ENCODE measurements at places on chromosomes 7 and 10. TPM values are rescaled to one million over a fixed set of nuclear protein-coding genes. Genes with fewer than 3 reads are reported as not detected.

The NCF1 gene
- total RNA-seq: 1.0 TPM

The TMEM243 gene
- total RNA-seq: 5.9 TPM

The RAMP3 gene
- 21.3 TPM for total RNA-seq

The URGCP gene
- 46.3 TPM for total RNA-seq

The SERPINE1 gene
- total RNA-seq: 4.8 TPM

The OR2A12 gene
- not detected for total RNA-seq

DNA sequence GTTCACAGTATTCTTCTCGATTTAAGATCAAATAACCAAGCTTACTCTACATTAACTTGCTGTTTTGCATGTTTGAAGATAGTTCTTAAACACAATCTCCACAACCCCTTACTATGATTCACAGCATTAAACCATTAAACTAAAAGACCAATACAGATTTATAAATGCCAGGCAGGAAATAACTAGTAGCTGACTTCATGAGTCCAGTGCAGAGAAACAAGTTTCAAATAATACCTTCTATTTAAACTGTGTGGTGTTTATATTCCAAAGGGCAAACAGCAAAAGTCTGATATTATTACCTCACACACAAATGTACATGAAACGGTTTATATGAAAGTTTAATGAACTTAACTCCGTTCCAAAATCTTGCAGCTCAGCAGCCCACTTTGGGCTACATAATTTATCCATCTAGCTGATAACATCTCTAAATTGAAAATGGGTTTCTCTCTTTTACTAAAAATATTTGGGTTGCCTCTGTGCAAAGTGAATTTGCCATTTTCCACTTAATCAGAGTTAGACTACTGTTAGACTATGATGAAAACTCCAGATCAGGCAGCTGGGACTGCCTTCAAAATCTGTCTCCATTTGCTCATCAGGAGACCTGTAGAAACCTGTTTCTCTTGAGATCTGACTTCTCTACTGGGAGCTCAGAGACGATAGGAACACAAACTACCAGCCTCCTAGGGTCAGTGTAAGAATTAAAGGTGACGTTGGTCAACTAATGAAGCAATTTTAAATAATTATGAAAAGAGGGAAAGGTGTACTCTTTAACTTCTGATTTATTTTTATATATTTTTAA, 287.3 kb downstream of the FZD1 start:
- no peak for DNase-seq

GRCh38 chr10:5945561-5946418, 31.6 kb downstream of the IL15RA start:
- peak; percentile 77 for DNase-seq

GRCh38 chr10:86357041-86357440, 9.6 kb downstream of the GRID1 start:
- DNase-seq: no peak

- DNase-seq: no peak
Observed at GRCh38 chr7:73647725-73648592, 19.7 kb upstream of the VPS37D start.

GRCh38 chr7:18648849-18649758, 153.6 kb downstream of the HDAC9 start:
- no peak for DNase-seq
